ENCODE measurements at places on chromosomes 2 and 18.

DNA sequence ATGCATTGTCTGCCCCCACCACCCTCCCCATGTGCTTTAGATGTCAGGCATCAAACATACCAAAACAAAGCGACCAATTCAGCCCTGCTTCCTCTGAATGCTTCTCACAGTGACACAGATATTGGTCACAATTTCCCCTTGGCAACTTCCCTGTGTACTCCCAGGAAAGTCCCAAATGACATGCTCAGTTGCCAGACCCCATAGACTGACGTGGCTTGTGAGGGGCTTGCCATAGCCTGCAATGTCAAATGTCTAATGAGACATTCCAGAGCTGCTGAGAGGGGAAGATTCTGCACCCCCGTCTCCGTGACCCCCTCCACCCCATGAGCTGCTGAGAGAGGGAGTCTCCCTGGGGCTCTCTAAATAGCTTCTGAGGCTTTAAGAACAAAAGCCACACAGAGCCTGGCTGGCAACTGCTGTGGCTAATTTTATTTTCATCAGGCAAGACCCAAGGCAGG, 47.3 kb downstream of the RFTN2 start:
- no peak for DNase-seq

- DNase-seq, result no peak
Observed at GRCh38 chr2:55093381-55093780, 43.1 kb upstream of the RTN4 start.

DNA sequence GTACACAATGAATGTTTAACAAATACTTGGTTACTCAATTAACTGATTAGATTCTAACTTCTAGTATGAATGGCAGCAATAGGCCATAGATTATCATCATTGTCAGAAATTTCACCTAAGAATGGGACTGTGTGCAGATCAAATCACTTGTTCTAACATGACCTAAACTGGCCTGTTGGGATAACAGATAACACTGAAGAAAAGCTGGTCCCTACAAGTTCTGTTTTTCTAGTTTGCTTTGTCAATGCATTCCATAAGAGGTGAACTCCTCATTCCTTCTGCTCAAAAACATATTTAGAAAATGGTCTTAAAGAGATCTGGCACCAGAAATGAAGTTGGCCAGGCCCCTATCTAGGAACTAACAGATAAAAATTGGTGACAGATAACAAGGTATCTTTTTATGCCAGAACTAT, 175.4 kb downstream of the THADA start:
- no peak for DNase-seq

DNA sequence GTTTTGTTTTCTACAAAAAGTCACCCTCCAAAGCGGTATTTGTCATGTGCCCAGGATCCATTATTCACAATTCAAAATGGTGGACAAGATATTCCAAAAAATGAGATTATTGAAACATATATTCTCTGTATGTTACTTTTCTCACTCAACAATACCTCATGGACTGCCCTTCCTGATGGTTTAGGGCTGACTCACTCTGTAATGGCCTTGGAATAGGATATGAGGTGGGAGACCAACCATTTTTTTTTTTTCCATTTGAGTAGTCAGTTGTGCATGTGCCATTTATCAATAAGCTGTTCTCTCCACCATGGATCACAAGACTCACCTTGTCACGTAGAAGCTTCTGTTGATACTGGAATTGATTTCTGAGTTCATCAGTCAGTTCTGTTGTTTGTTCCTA, 64.5 kb downstream of the LYPD6 start:
- DNase-seq, result no peak

- no peak for DNase-seq
Observed at GRCh38 chr2:54526226-54526879, 70.2 kb downstream of the SPTBN1 start.

DNA sequence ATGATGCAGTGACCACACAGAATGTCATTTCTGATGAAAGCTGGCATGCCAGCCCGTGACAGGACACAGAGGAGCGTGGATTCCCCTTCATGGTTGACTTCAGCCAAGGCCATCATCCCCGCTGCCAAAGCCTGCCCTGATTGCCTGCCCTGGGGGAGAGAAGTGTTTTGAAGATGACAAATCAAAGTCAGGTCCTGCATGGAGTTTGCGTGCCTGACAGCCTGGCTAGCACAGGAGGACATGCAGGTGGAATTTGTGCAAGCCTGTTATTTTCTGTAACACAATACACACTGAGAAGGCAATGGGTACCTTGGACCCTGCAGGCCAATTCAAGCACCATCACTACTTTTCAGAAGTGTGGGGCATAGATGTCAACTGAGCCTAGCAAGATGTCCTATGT, 5.4 kb upstream of the IL1R2 start:
- no peak for DNase-seq

- DNase-seq, result no peak
Observed at GRCh38 chr2:111638274-111638877, 245.6 kb downstream of the ANAPC1 start.
